PC-3 (cell line): ENCODE measurements at places on chromosomes 1 and 21. TPM values are rescaled to one million over a fixed set of nuclear protein-coding genes. Genes with fewer than 3 reads are reported as not detected.

DNA sequence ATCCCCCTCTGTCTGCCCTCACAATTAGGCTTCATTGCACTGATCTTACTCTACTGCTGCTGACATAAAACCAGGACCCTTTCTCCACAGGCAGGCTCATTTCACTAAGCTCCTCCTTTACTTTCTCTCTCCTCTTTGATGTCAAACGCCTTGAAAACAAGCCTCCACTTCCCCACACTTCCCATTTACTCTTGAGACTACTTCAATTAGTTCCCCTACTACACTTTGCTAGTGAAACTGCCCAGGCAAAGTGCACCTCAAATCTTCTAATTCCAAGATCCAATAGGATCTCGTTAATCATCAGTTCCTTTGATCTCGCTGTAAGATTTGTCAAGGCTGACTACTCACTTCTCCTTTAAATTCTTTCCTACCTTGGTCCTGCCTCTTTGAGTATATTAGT lies 5.9 kb upstream of the CDC20 start:
- DNase-seq: no peak

DNA sequence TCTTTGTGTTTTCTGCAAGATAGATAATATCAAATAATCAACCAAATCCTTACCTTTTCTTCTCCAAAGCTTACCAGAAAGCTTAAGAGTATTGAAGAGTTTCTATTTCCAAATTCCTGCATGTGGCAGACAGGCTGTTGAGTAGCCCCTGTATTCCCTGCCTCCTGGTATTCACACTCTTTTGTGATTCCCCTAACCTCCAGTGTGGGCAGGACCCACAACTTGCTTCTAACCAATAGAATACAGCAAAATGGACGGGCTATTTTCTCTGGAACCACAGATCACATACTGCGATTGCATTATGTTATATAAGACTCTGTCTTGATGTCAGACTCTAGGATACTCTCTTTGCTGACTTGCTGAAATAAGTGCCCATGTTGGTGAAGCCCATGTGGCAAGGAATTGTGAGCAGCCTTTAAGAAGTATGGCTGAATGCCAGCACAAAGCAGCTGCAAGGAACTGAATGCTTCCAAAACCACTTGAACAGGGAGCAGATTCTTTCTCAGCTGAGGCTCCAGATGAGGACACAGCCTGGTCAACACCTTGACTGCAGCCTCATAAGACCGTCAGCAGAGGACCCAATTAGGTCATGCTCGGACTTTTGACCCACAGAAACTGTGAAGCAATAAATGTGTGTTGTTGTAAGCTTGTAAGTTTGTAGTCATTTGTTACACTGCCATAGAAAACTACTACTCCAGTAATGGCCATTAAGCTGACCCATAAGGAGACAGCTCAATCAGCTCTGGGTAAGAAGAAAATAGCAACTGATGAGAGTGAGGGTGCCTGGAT lies 47.9 kb upstream of the PLXNA2 start:
- no peak for DNase-seq

- no peak for DNase-seq
Observed at GRCh38 chr1:202568410-202568809, 141.8 kb downstream of the SYT2 start.

GRCh38 chr1:33057095-33057494 lies 20.4 kb upstream of the AK2 start:
- no peak for DNase-seq

DNA sequence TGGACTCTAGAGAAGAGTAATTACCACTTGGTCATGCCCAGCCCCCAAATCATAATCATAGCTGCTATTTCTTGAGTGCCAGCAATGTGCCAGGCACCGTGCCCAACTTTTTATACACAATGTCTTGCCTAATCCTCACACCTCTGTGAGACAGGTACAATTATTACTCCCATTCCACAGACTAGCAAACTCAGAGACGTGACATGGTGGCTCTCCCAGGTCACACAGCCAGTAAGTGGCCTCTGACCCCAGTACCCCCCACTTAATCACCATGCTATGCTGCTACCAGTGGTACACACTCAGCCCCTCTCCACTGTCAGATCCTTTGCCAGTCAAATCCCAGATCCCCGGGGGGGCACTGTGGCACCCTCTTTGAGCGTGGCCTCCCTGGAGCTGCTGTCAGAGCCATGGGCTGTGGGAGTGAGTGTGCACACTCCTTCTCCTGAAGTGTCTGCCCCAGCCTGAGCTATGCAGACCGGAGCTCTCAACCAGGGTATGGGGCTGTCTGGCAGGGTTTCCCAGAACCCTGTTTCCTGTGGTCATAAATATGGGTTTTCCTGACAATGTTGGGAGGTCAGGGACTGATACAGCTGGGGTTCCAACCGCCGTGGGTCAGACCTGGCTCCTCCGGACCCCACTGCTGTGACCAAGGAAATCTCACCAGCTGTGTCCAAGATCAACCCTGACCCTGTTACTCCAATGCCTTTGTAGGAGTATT lies 51.8 kb downstream of the LACTBL1 start:
- DNase-seq: no peak

- no peak for DNase-seq
Observed at GRCh38 chr1:181386340-181386739, 97.0 kb upstream of the CACNA1E start.

DNA sequence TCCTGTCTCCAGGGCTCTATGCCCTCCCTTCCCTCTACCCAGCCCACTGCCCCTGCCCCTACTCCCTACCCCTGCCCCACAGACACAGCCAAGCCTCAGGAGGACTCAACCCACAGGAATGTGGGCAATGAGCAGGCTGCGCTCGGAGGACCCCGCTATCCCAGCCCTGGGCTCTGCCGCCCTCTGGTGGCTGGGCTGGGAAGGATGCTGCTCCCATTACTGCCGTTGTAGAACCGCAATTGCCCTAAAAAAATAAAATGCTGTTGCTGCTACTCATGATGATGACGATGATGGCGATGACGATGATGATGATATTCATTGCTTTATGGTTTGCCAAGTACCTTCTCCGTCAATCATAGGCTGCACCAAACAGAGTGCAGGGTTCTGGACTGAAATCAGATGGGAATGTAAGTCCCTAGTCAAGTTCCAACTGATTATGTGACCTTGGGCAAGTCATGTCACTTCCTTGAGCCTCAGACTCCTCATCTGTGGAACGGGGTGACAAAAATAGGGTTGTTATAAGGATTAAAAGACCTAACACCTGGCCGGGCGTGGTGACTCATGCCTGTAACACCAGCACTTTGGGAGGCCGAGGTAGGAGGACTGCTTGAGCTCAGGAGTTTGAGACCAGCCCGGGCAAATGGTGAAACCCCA lies 24.6 kb downstream of the ARHGEF19 start:
- peak; percentile 93 for DNase-seq

DNA sequence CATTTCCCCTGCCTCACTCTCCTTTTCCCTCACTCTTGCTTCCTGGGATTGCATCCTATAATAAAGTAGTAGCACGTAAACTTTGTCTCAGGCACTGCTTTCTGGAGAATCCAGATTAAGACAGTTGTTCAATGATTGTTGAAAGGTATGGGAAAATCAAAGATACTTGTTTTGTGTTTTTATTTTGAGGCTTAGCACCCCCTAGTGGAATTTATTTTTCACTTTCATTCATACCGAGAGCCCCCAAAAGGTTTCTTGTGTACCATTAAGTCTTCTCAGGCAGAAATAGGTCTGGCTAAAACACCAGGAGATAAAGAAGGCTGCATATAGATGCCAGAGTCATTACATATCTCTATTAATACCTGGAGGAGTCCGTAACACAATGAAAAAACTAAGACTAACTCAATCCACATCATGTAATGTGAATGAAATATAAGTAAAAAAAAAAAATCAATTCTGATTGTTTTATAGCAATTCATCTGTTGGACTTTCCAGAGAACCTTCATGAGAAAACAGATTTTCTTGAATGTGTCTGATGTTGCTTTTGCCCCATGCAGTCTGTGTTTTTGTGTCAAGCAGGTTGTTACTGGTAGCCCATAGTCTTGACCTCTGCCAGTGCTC lies 103.5 kb downstream of the RPE65 start:
- DNase-seq: peak; percentile 58

Gene RGS2
- 114 and 163 TPM in 2 replicates for total RNA-seq

GRCh38 chr1:31127266-31127665 lies 61.7 kb upstream of the PUM1 start:
- DNase-seq: no peak

- no peak for DNase-seq
Observed at GRCh38 chr1:66316464-66317247, 217.3 kb upstream of the SGIP1 start.

GRCh38 chr1:207891148-207891547 lies 19.8 kb downstream of the CD34 start:
- DNase-seq: no peak

Gene LIN28A
- total RNA-seq: not detected in 2 replicates

GRCh38 chr1:216119600-216119999 lies 303.6 kb downstream of the USH2A start:
- peak; percentile 75 for DNase-seq

GRCh38 chr1:221327954-221328353 lies 413.9 kb downstream of the DUSP10 start:
- no peak for DNase-seq

GRCh38 chr1:210598135-210598652 lies 269.5 kb downstream of the HHAT start:
- DNase-seq: peak; percentile 90

DNA sequence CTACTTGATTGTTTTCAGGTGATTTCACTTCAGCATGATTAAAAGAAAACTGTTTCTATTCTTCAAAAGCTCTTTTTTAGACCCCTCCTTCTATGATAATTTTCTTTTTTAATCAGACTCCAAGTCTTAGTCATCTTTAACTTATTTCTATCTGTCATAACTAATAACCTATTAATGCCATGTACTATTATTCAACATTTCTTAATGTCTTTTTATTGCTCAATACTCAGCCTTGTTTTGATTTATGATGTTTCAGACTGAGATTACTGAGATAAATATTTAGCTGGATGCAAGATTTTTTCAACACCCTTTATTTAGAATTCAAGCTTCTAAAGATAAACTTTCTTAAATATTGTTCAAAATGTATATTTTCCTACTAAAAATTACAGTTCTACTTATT lies 53.6 kb downstream of the ATP6V1G3 start:
- DNase-seq: no peak

- no peak for DNase-seq
Observed at GRCh38 chr1:223645903-223646302, 19.6 kb downstream of the CAPN8 start.

GRCh38 chr1:209780268-209780667 lies 4.1 kb downstream of the C1orf74 start:
- no peak for DNase-seq

DNA sequence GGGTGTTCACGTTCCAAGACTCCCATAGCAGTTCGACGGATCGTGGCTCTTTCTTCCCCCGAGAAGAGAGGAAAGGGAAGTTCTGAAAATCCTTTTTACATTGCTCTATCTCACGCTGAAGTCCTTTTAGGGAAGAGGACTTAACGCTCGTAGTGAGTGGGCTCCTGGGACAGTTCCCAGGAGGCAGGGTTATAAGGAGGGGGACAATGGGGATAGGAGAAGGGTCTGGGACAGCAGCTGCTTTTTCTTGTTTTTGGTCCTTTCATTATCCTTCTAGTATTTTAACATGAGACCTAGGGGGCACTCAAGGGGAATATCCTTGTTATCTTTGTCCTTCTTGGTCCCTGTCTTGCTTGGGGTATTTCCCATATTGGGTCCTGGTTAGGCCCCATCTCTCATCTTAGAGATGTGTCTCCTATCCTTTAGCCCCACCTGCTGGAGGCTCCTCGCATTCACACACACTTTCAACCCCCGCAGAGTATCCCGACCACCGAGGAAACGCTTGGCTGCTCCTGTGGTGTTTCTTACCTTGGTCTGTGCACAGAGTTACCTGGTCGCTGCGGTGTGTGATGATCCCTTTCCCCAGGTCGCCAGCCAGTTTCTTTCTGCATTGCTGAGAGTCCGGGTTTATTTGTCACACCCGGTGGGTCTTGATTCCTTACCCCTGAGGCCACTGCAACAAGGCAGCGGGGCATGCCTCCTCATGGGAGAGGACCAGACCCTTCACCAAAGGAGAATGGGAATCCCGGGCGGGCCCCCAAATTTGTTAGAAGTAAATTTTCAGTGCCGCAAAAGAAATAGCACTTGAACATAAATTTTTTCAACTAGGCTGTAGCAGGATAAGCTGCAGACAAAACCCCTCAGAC lies 29.7 kb downstream of the SCCPDH start:
- DNase-seq: peak; percentile 81

GRCh38 chr1:24284156-24284471 lies 35.0 kb upstream of the GRHL3 start:
- no peak for DNase-seq

DNA sequence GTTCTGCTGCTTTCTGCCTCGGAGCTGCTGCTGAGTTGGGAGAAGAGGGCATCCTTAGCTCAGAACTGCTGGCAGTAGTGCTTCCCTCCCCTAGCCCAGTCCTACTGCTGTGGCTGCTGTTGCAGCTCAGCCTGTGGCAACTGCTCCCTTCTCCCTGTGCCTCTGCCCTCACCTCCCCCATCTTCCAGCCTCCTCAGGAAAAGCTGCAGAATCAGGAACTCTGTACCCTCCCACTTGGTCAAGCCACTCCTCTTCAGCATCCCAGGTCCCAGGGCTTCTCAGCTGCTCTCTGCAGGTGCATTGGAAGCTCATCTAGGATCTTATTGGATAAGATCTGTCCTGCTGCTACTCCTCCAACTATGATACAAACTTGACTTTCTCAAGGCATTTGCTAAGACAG lies 316.7 kb downstream of the BRINP2 start:
- no peak for DNase-seq

Gene KLHDC9
- 3.2 and 3.3 TPM in 2 replicates for total RNA-seq

Gene FAM3B
- total RNA-seq: not detected in 2 replicates

- DNase-seq: peak; percentile 85
Observed at GRCh38 chr1:9784508-9785133, 39.1 kb downstream of the CLSTN1 start.

Gene CD1D
- not detected in 2 replicates for total RNA-seq

DNA sequence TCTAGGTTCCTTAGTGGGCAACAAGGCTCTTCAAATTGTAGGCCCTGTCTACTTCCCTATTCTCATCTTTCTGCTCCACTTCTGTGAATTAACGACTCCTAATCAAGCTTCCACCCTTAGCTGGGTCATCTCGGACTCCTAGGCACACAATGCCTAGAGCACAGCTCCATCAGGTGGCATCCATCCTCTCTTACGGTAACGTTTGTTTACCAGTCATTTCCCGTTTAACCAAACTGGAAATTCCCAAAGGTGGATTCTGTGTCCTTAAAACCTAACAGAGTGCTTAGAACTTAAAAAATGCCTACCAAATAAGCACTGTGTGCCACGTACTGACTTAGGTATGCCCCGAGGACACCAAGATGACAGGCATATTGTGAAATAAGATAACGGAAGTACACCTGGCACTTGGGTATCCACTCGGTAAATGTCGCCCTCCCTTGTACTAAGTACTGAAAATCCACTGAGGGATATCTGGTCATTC lies 1.5 kb downstream of the PARP1 start:
- peak; percentile 97 for DNase-seq

GRCh38 chr1:40004857-40005256 lies 35.7 kb upstream of the CAP1 start:
- DNase-seq: no peak

Gene RGS18
- total RNA-seq: not detected in 2 replicates
